Esophagus mucosa (tissue), 1 donor: ENCODE measurements at places on chromosomes 7 and 10. TPM values are rescaled to one million over a fixed set of nuclear protein-coding genes. Genes with fewer than 3 reads are reported as not detected.

The PHKG1 gene
- 0.88 TPM for total RNA-seq

The ACBD7 gene
- 0.32 TPM for total RNA-seq

The ITIH2 gene
- total RNA-seq: not detected

The LBX1 gene
- not detected for total RNA-seq

The SRI gene
- total RNA-seq: 73.1 TPM

The PLAU gene
- total RNA-seq: 19.4 TPM

The FAM237B gene
- not detected for total RNA-seq

The CFAP43 gene
- total RNA-seq: not detected

The ADAM22 gene
- total RNA-seq: 0.24 TPM

The DOCK1 gene
- total RNA-seq: 37.6 TPM

DNA sequence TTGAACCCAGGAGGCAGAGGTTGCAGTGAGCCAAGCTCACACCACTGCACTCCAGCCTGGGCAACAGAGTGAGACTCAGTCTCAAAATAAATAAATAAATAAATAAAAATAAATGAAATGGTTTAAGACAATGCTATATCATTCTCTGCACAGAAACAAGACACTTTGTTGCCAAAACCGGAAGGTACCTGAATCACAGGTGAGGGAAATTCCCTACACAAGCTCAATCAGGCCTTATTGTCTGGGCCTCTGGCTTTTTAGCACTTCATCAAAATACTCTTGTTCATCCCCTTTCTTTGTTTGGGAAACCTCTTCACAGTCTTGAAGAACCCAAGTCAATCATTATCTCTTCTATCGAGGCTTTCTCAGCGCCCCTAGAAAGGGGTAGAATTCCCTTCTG, 166.1 kb upstream of the NPSR1 start:
- ATAC-seq: no peak

DNA sequence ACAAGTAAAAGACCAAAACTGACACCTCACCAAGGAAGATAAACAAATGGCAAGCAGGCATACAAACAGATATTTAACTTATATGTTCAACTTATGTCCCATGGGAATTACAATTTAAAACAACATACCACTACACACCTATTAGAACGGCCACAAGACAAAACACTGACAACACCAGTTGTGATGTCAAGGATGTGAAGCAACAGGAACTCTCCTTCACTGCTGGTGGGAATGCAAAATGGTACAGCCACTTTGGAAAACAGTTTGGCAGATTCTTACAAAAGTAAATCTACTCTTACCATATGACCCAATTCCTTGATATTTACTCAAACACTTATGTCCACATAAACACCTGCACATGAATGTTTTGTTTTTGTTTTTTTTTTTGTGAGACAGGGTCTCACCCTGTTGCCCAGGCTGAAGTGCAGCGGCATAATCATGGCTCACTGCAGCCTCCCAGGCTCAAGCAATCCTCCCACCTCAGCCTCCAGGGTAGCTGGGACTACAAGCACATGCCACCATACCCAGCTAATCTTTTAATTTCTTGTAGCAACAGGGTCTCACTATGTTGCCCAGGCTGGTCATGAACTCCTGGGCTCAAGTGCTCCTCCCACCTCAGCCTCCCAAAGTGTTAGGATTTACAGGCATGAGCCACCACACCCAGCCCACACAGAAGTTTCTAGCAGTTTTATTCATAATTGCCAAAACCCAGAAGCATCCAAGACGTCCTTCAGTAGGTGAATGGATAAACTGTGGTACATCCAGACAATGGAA, 27.3 kb downstream of the HERC4 start:
- no peak for ATAC-seq

GRCh38 chr7:503575-504111, 16.0 kb downstream of the PDGFA start:
- no peak for ATAC-seq
